ENCODE measurements at places on chromosomes 12 and 14.
A peak's percentile ranks its signal among the peaks of the same experiment; 100 is the strongest.

DNA sequence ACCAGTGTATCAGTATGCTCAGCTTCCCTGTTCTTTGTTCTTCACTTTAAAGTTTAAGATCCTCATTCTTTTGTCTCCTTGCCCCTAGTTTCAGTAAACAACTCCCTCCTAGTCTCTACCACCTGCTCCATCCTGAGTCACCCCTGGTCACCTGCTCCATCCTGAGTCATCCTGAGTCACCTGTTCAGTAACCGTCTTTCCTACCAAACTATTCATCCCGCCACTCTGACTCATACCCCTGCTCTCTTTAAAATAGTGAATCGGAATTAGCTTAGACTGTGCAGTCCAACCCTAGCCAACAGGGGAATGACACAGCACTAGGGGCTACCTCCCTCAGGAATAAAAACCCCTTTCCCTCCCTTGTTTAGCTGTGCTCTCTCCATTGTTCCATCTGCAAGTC is 888.1 kb upstream of the MDGA2 start:
- DNase-seq: no peak

- no peak for DNase-seq
Measured at GRCh38 chr14:88140874-88141273, 135.9 kb downstream of the GPR65 start.

GRCh38 chr12:130559806-130560205 is 156.3 kb downstream of the RIMBP2 start:
- no peak for DNase-seq

GRCh38 chr14:61471297-61472005 is 150.1 kb downstream of the PRKCH start:
- DNase-seq: no peak

- no peak for DNase-seq
Measured at GRCh38 chr12:57332646-57333312, 81.8 kb upstream of the STAC3 start.

GRCh38 chr12:2890001-2890387 is 697 bp upstream of the TULP3 start:
- DNase-seq: no peak

DNA sequence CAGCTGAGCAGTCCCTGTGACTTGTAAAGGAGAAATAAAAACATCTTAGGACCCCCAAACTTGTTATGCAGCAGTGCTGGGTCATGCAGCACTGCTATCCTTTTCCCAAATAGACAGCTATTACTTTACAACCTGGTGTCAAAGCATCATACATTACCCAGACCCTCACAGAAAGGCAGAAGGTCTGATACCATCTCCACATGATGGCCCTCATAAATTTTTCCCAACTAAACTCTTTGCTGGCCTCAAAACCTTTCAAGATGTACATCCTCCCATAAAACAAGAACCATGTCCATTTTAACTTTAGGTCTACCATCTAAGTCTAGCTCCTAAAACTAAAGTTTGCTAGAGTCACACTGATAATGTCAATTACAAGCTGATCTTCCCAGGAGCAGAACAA is 8.7 kb upstream of the RESF1 start:
- DNase-seq: no peak

GRCh38 chr12:52794479-52795331 is 1.2 kb downstream of the KRT3 start:
- no peak for DNase-seq

DNA sequence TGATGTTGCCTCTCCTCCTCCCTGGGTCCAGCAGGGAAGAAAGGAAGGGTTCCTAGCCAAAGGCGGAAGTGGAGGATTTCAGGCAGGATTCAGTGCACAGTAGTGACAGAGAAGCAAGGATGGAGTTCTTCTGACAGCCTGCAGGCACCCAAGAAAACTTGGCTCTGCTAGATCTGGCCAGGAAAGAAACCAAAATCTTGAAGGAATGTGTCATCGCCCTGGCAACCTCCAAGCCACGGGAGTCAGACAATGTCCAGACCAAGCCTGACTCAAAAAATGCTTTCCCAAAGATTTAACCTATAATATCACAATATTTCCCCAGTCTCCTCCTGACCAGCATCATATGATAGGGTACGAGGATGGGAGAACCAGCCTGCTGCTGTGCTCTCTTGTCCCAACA is 22.8 kb upstream of the DHRS4 start:
- no peak for DNase-seq

- no peak for DNase-seq
Measured at GRCh38 chr14:23025151-23025814, 9.4 kb downstream of the PSMB5 start.

DNA sequence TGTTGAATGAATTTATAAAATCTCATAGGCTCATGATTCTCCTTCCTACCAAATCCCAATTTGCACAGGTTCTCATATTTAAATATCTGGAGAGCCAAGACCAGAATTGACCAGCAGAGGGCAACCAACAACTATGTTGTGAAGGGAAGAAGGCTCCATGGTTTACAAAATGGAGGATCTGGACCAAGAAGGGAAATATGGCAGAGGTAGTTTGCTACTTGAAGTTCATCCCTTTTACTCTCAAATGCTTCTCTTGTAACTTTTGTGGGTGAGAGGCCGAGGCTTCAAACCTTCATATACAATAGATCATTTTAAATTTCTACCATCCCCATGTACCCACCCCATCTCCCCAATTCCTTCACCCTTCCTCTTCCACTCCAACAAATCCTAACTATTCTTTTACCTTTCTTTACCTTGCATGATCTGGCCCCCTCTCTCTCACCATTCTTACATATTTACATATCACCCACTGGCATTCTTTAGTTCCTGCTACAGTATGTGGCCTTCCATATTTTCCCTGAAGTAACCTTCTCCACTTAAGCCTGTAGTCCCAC is 3.8 kb upstream of the SMARCC2 start:
- peak; percentile 37 for DNase-seq

DNA sequence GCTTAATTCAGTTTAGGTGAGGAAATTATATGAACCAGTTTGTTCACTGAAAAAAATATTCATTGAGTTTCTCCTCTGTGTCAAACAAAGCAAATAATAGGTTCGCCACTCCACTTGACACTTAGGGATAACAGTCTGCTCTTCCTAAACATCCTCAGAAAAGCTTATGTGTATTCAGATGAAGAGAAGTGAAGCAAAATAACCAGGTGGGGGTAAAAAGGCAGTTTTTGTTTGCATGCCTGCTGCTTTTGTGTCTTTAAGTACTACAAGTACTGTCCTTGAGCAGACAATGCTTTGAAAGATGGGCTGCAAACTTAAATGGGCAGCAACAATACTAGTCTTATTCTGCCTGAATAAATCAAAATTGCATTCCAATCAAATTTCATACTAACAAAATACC is 910.7 kb upstream of the MDGA2 start:
- DNase-seq: no peak

DNA sequence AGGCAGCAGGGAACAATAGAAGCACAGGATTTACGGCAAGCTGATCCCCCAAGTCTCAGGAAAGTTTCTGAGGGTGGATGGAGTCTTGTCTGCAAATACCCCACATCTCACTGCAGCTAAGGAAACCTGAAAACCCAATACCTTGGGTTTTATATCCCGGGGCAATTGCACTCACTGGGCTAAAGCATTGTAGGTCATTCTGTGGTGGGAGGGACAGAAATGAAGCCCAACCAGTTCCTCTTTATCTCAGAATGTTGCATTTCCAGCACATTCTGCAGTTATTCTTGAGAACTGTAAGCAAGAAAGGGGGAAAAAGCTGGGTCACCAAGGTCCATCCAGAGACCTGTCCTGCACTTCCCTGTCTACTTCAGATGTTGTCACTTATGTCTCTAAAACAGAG is 39.8 kb downstream of the C12orf42 start:
- no peak for DNase-seq

DNA sequence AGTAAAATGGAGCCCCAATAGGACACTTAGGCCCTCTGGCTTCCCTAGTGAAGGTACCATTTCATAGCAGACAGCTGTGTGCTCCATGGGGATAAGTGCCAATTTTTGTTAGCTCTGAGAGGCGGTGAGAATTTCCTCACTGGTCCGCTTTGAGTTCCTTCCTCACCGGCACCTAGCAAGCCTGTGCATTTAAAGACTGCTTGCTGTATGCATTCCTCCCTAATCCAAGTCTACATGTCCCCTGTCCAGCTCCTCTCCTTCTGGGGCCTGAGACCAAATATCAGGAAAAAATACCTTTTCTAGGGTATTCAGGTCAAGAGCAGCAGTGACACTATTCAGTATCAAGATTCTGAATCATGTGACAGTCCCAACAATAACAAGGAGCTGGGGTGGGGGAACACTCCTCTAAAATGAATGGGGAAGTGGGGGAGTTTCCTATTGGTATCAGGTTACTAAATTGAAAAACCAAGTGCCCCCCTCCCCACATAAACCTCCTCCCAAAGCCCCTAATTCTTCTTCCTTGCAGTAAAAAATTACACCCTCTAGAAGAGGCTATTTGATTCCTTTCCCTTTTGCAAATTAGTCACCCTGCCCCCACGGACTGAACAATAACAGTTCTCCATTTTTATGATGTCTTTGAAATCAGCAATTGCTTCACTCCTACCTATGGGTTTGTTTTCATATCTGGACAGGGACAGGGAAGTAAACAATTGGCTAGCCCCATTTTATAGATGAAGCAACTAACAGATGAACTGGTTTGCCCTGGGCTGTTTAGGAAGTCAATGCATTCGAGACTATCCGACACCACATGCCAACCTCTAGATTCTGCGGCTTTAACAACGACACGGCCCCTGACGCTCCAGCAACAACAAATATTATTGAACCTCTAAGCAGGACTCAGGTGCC is 28.9 kb downstream of the BCL11B start:
- DNase-seq: no peak
